ENCODE measurements at places on chromosomes 16 and 17.

DNA sequence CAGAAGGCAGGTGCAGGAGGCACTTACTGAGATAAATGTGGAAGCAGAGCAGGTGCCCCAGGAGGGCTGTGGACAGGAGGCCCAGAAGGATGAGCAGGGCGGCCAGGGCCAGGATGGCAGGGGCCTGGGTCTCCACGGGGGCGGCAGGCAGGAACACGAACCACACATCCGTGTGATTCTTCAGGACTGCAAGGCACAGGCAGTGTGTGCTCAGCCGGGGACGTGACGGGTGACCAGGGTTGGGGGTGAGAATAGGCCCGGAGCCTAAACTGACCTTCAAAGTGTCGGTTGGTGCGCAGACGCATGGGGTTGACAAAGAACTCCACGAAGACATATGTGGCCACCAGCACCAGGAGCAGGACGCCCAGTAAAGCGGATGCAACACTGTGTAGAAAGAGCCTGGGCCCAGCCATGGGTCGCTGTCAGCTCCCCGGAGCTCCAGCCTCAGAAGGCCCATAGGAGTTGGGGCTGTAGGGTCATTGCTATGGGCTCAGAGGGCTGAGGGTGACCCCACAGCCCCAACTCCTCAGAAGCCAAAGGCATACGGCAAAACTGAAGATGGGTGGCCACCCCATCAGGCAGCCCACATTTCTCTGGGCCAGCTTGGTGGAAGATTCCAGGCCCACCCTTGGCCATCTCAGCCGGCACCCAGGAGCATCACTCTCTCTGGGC is 5.4 kb upstream of the TPPP3 start:
- DNase-seq, result no peak

DNA sequence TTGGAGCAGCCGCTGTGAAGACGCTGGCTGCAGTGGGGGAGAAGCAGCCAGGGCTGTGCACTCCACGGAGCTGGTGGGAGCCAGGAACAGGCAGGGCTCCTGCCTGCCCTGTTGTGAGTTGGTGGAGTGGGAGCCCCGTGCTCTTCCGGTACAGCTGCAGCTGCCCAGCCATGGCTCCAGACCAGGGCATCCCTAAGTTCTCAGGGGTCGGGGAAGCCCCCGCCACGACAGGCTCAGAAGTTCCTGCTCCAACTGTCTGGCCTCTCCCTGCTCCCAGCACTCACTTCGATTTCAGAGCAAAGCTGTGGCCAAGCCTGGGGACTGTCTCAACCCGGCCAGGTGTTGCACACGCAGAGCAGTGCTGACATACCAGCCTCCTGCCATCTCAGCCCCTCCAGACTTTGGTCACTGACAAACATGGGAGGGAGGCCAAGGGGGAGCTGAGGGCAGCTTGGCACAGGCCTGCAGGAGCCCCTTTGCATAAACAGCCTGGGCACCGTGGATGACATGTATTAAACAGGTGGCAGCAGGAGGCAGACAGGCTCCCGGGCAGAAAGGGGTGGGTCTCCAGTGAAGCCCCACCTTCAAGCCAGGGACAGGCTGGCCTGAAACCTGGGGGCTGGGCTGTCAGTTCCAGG is 13.9 kb upstream of the KDM8 start:
- DNase-seq, result peak; percentile 50

GRCh38 chr16:77834635-77835540 is 46.5 kb downstream of the VAT1L start:
- DNase-seq, result no peak

- DNase-seq, result no peak
Observed at GRCh38 chr16:47413041-47413440, 47.8 kb downstream of the ITFG1 start.

GRCh38 chr16:47392081-47392480 is 68.8 kb downstream of the ITFG1 start:
- DNase-seq, result no peak

GRCh38 chr16:66943426-66944053 is 8.2 kb downstream of the CES2 start:
- no peak for DNase-seq

DNA sequence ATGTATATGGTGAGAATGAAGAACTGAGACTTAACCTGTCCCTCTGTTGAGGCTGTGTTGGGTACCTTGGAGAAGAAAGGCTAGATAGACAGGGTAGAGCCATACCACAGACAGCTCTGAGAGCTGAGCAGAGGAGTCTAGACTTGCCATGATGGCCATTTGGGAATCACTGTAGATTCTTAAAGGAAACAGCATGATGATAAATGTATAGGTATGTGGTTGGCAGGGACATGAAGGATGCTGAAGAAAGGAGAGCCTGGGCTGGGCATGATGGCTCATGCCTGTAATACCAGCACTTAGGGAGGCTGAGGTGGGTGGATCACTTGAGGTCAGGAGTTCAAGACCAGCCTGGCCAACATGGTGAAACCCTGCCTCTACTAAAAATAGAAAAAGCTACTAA is 114.4 kb upstream of the HAS3 start:
- no peak for DNase-seq

- no peak for DNase-seq
Observed at GRCh38 chr16:11619327-11619851, 32.7 kb upstream of the LITAF start.

DNA sequence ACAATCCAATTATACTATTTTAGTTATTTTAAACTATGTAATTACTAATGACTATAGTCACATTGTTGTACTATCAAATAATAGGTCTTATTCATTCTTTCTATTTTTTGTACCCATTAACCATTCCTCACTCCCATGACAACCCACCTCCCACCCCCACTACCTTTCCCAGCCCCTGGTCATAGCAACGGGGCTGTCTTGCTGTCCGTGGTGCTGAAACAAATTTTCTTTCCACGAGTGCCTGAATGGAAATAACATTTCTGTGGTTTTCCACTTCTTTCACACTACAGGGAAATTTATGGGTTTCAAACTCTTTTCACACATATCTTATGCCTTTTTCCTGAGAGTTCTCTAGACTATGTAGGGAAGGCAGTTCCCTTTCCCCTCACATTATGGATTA is 326.6 kb downstream of the PHKB start:
- DNase-seq, result peak; percentile 16

- no peak for DNase-seq
Observed at GRCh38 chr17:12282056-12282455, 261.4 kb downstream of the MAP2K4 start.

DNA sequence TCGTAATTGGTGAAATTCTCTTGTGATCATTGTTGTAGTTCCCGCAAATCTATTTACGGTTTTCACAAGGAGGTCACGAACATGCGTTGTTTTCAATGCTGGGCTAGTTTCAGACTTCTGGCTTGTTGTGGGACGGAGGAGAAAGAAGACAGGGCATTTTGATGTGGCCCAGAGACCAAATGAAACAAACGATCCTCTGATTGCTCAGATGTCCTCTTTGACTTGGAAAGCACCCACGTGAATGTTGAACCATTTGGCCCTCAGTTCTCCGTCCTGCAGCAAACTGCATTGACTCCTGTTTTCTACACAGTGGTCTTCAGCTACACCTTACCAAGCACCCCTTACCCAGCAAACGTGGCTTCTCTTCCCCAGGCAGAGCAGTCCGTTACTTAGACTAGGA is 391.0 kb downstream of the WWOX start:
- no peak for DNase-seq

GRCh38 chr16:68722119-68723024 is 14.7 kb upstream of the CDH1 start:
- DNase-seq, result no peak

- DNase-seq, result no peak
Observed at GRCh38 chr16:10618710-10619209, 38.4 kb upstream of the EMP2 start.

GRCh38 chr17:3888343-3889171 is 4.3 kb downstream of the CAMKK1 start:
- peak; percentile 57 for DNase-seq

GRCh38 chr16:48959204-48959603 is 322.4 kb downstream of the CBLN1 start:
- no peak for DNase-seq

DNA sequence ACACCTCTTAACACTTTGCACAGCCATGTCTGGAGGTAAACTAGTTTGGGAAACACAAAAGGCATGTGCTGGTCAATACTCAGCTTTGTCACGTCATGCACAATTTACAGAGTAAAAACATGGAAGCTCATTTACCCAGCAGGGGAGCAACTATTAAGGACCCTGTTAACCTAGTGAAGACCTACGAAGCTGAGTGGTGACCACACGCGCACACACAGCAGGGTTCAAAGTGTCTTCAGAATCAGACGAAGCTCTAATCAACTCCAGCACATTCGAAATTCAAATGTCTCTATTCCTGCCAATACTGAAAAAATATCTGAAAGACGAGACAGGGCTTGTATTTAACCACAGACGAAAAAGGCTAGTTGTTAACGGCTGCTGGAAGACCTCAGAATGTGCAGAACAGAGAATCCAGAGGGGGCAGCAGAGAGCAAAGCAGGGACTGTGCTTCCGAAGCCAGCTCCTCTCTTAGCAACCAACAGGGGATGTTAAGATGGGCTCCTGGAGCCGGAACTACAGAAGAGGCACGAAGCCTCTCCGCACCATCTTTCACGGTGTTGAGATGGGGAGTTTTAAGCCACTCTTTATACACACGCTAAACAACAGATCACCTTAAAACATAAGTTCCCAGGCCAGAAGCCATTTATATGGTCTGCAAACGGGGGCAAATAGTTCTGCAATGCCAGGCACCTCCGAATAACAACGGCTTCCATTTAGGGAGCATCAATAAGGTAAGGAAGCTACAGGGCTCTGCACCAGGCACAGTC is 45.7 kb downstream of the CMTM4 start:
- peak; percentile 88 for DNase-seq

DNA sequence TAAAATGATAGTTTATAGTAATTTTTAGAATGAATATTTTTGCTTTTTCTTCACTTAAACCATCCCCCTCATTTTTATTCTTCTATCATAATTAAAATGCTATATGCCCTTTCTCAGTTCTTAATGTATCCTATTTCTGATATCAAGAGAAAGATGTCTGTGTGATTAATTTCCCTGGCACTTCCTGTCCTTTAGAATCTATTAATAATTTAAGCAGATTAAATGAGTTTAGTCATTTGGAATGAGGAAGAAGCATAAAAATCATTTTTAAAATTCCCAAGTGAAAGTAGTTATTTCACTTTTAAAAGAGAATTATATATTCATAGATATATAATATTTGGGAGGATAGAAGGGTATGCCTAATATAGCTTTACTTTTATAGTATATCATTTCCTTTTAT is 27.8 kb upstream of the CDR2 start:
- DNase-seq, result no peak

DNA sequence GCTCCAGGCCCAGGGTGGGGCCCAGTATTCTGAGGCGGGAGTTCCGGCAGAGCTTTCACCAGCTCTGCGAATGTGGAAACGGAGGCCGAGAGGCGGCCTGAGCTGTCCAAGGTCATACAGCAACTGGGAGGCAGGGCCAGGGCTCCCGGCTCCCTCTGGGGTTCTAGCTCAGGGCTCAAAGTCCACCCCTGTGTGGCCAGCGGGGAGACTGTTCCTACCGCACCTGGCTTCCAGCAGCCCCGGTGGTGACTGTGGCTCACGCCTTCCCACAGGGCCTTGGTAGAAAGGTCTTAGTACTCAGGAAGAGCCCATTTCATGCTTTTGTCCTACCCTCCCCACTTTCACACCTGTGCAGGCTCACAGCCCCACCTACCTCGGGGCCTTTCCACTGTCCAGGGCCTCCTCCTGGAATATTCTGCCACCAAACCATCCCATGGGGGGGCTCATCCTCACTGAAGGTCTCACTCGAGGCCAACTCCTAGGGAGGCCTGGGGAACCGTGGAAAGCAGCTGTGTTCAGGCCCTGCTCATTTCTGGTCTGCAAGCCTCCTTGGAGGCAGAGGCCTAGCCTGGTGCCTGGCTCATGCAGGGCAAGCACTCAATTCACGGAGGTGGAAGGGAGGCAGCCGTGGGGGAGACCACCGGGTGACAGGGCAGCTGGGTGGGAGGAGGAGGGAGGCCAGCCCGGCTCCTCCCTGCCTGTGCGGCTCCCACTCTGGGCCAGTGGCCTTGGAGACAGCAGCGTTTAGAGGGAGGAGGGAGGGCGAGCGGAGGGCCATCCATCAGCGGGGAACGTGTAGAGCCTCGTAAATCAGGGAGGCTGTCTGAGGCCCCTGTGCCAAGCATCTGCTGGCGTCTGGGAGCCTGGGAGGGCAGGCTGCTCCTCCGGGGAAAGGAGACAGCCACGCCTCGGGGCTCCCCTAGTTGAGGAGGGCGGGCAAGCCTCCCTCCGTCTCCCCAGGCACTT is 12.7 kb upstream of the DOC2B start:
- DNase-seq, result no peak
